ENCODE measurements at places on chromosomes 3 and 15. TPM values are rescaled to one million over a fixed set of nuclear protein-coding genes. Genes with fewer than 3 reads are reported as not detected.

GRCh38 chr3:175668300-175668699, 809.2 kb downstream of the NAALADL2 start:
- DNase-seq = no peak

DNA sequence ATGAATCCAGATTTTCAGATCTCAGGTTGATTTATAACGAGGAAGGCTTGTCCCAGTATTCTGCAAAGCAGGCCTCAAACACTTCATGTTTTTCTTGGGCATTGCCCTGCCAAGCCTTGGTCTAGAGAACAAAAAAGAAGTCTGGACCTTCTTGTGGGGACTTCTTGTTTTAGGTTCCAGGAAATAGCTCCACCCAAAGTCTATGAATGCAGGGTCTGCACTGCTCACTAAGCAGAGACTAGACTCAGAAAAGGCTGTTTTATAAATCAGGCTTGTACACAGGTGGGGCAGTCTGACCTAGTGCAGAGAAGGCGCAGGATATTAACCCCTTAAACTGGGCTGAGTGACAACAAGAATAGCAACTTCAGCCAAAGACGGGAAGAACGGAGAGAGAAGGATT, 44.3 kb downstream of the GLB1 start:
- no peak for DNase-seq

DNA sequence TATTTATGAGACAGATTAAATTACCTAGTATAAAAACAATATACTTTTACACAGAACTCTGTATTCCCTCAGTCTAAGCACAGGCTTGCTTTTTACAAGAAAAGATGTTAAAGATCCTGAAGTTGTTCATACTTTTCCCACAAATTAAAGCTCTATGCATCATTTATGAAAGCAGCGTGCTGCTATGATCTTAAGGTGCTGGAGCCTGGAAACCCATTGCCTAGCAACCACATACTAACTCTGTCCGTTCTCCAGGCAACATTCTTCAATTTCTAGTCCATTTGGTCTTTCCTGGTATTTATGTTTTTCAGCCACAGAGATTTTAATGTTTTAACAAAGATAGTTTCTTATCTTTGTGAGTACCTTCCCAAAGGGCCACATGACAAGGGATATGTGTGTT, 312.0 kb downstream of the DOCK3 start:
- DNase-seq = no peak

DNA sequence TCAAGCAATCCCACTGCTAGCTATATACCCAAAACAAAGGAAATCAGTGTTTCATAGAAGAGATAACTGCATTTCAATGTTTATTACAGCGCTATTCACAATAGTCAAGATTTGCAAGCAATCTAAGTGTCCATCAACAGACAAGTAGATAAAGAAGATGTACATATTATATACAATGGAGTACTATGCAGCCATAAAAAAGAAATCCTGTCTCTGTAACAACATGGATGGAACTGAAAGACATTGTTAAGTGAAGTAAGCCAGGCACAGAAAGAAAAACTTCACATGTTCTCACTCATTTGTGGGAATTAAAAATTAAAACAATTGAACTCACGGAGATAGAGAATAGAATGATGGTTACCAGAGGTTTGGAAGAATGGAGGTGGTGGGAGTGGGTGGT, 89.2 kb downstream of the LSAMP start:
- no peak for DNase-seq

- no peak for DNase-seq
Observed at GRCh38 chr15:70602834-70603560, 160.4 kb downstream of the UACA start.

DNA sequence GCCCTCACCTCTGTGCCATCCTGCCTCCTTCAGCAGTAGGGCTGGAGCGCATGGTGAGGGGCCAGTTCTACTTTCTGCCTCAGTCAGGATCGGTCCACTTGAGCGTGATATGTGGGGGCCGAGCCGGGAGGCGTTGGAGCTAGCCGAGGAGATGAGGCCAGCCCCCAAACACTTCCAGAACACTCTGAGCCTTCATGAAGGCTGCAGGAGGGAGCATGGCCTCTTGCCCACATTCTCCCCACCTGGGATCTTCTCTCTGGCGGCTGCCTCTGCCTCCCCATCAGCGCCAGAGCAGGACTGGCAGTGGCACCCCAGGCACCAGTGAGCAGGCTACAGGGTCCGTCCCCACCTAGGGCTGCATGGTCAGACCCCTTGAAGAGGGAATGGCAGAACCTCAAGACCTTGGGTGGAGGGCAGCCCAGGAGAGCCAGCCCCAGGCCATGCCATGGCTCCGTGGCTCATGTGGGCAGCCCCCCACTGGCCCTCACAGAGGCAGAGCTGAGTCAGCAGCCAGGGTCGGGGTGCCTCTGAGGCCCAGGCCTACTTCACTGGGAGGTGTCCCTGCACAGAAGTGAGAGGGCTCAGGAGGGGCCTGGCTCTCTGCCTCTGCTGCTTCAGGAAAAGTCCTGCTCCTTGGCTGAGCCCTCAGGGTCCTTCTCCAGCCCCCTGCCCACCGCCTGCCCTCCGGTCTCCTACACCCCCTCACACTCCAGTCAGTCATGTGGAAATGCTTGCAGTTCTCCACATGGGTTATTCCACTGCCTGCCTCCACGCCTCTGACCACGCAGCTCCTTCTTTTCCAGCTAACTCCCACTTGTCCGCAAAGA, 28.1 kb upstream of the CYP11A1 start:
- no peak for DNase-seq

SLC22A13 gene
- polyA plus RNA-seq = 0.19 TPM

FOXL2NB gene
- polyA plus RNA-seq = 0.04 TPM

SIDT1 gene
- polyA plus RNA-seq = not detected

Data from AG04450 (cell line).